ENCODE measurements at places on chromosomes 12 and 14.
A peak's percentile ranks its signal among the peaks of the same experiment; 100 is the strongest.

GRCh38 chr12:81249976-81250375, 172.1 kb downstream of the ACSS3 start:
- no peak for DNase-seq

GRCh38 chr12:32016680-32017482, 57.7 kb downstream of the RESF1 start:
- no peak for DNase-seq

DNA sequence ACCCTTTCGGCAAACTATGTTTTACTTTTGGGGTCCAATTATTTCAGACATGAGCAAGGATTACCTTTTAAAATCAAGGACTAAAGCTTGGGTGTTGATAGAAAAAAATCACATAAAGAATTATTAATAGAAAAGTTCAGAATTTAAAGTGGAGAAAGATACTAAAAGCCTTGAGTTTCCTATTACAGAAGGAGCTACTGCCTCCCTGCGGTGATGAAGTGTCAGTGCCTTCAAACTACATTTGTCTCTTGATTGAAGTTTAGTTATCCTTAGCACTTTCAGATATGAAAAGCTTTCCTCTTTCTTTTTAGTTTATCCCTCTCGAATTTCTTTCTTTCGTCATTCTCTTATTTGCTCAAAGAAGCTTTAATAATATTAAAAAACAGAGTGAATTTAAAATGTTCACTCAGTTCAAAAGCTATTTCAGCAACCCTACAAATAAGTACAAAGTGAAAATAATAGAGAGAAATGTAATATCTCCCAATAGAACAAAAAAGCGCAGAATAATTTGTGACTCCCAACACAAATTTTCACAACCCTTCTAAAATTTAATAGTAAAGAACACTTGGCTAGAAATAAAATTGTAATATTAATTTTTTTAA, 87.6 kb downstream of the SEC23A start:
- peak; percentile 33 for DNase-seq

- DNase-seq: no peak
Observed at GRCh38 chr12:22083167-22083566, 37.1 kb downstream of the CMAS start.
